ENCODE measurements at places on chromosomes 4 and X.

- no peak for DNase-seq
Observed at GRCh38 chr4:51932261-51932660, 87.9 kb downstream of the LRRC66 start.

DNA sequence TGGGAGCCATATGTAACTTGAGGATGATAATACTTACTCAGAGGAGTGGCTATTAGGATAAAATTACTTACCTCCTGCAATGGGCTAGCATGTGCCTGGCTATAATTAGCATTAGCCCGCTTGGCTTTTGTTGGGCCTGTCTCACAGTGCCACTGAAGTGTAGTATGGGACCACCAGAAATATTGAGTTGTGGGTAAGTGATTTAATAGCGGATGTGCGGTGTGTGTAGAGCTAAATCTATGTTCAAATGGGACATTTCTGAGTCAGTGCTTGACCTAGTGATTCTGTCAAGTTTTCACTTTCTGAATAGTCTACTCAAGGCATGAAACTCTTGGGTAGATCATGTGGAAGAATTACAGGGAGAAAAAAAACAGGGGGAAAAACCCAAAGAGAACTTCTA is 3.5 kb upstream of the CLNK start:
- no peak for DNase-seq

GRCh38 chrX:148310426-148311165 is 189.8 kb upstream of the AFF2 start:
- DNase-seq = peak; percentile 18

GRCh38 chr4:140004922-140005627 is 148.9 kb downstream of the MAML3 start:
- no peak for DNase-seq

GRCh38 chr4:60389633-60390032 is 810.5 kb upstream of the ADGRL3 start:
- no peak for DNase-seq

GRCh38 chrX:112766774-112767173 is 73.9 kb downstream of the AMOT start:
- DNase-seq = no peak

- DNase-seq = no peak
Observed at GRCh38 chr4:168634276-168634802, 137.5 kb downstream of the PALLD start.

DNA sequence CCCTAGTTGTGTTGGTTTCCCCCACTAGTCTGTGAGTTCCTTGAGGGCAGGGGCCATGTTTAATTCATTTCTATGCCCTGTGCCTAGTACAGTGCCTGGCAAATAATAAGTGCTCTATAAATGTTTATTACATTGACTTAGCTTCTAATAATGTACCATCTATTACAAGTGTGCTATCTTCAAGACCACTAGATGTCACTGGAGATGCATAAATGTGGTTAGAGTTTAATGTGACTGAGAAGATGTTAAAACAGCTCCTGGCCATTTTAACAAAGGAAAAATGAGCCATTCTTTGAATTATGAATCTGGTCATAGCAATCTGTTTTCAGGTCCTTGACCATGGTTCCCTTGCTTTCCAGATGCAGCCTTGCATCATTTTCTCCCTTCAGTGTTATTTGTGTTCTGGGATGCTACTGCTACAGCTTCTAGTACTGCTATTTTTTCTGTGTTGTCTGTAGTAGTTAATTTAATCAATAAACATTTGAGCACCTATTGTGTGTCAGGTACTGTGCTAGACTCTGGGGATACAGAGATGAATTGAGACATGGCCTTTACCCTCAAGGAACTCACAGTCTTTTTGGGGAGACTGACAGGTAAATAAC is 43.2 kb downstream of the SLC9A6 start:
- DNase-seq = no peak

GRCh38 chr4:37951461-37952352 is 8.5 kb upstream of the PTTG2 start:
- DNase-seq = no peak

DNA sequence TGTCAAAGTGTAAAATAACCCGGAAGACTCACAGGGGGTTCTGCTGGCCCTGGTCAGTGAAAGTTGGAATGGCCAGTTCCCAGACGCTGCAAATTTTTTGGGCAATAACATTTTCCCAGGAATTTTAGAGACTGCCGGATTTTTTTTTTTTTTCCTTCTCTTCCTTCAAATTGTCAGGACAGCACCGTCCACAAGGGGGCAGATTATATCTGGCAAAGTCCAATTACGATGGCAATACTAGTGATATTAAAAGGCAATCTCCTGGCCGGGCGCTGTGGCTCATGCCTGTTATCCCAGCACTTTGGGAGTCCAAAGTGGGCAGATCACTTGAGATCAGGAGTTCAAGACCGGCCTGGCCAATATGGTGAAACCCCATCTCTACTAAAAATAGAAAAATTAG is 20.5 kb downstream of the SLC25A5 start:
- no peak for DNase-seq

DNA sequence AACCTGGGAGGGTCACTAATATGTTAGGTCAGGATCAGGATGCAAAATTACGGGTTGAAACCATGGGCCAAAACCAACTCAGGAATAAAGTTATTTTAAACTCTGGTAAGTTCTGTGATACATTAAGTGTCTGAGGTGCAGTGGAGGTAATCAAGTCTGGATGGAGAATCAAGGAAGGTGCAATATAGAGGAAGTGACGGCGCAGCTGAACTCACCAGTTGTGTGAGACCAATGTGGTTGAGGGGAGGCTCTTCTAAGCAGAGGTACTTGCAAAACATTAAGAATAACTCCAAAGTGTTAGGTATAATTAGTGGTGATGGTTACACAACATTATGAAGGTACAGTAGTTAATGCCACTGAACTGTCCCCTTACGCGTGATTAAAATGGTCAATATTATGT is 19.7 kb downstream of the GAB3 start:
- DNase-seq = no peak

DNA sequence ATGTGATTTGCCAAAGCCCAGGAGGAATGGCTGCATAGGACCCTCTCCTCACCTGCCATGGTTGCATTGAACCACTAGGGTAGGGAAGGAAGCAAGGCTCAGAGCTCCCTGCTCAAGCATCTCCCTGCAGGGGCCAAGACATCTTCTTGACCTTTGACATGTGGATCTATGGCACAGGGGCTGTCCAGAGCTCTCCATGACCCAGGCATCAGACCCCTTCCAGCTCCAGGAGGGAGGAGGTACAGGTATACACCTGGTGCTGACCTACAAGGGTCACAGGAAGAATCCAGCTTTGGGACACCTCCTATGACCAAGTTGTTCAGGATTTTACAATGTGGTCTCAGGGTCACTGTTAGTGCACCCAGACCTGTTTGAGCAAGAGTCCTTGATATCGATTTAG is 23.2 kb upstream of the ASMTL start:
- no peak for DNase-seq

GRCh38 chr4:12933760-12934221 is 550.3 kb downstream of the RAB28 start:
- DNase-seq = no peak

- DNase-seq = no peak
Observed at GRCh38 chrX:72026341-72027023, 105.2 kb downstream of the RTL5 start.

- DNase-seq = no peak
Observed at GRCh38 chr4:36432586-36432985, 151.2 kb downstream of the DTHD1 start.

- DNase-seq = no peak
Observed at GRCh38 chr4:181601103-181601502, 642.1 kb upstream of the TENM3 start.

DNA sequence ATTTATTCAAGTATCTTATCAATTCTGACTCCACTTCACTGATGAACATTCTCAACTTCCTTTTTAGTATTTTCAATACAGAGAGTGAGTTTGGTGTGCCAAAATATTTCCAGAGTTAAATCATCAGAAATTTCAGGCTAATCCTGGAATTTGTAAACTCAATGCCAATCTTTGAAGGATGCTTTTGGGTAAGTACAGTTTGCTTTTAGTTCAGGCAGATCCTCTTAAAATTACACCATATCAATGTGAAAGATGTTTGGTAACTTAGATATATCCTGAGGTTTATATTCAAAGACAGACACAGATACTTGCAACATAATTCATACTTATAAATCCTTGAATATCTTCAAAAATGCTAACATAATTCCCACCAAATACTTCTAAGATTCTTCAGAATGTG is 76.0 kb upstream of the FAM47B start:
- DNase-seq = no peak

- DNase-seq = no peak
Observed at GRCh38 chr4:91147067-91147466, 1019.9 kb downstream of the CCSER1 start.

DNA sequence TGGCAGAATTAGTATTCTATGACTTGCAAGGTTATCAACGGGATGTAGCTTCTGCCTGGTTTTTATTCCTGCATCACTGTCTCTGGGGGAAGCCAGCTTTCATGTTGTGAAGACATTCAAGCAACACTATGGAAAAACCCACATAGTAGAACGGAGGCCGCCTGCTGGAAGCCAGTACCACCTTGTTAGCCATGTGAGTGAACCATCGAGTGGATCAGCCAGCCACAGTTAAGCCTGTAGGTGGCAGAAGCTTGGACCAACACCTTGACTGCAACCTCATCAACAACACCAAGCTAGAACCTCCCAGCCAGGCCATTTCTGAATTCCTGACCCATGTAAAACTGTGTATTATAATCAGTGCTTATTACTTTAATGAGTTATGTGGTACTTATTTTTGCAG is 538.2 kb downstream of the KCNIP4 start:
- no peak for DNase-seq

- no peak for DNase-seq
Observed at GRCh38 chr4:3512719-3513118, 19.5 kb downstream of the LRPAP1 start.

GRCh38 chr4:57055886-57056285 is 54.3 kb downstream of the IGFBP7 start:
- DNase-seq = no peak

All from stimulated activated CD8-positive, alpha-beta memory T cell treated with anti-CD3 and anti-CD28 coated beads, Interleukin-4, amount 100 ng/mL, for 4 hours (primary cell).